ENCODE measurements at places on chromosomes 2 and 18.

GRCh38 chr18:50372743-50373142, 2.1 kb upstream of the SKA1 start:
- DNase-seq = no peak

- no peak for DNase-seq
Measured at GRCh38 chr18:37402735-37403099, 162.9 kb downstream of the CELF4 start.

DNA sequence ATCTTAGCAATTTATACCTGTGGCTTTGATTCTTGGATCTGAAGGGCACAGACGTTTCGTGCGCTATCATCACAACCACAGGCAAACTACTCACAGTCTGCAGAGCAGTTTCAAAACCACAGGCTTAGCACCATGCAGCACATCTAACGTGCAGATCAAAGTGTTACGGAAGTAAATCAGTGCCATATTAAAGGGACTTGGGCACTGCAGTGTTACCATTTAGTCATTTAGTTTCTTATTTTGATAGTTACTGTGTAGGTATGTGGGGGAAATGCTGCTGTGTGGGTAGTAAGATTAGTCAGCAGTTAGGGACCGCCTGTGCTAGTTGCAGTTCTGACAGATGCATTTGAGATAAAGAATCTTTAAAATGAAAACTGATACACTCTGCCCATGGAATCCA, 384.0 kb downstream of the NBAS start:
- DNase-seq = no peak

DNA sequence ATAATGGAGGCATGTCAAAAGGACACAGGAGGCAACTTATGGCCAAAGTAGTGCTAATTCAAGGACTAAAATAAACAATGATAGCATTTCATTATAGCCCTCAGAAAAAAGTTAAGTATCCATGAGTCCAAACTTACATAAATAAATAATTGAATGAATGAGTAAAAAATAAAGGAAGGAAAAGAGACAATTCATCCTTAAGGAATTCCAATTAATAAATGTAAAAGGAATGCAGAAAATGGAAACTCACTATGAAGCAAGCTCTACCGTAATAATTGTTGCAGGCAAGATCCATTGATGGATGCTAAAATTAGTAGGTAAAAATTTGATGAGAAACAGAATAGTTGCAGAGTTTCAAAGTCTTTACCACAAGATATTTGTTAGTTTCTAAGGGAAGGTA, 88.2 kb upstream of the RAPGEF4 start:
- DNase-seq = no peak
